ENCODE measurements at places on chromosomes 12 and 14.

DNA sequence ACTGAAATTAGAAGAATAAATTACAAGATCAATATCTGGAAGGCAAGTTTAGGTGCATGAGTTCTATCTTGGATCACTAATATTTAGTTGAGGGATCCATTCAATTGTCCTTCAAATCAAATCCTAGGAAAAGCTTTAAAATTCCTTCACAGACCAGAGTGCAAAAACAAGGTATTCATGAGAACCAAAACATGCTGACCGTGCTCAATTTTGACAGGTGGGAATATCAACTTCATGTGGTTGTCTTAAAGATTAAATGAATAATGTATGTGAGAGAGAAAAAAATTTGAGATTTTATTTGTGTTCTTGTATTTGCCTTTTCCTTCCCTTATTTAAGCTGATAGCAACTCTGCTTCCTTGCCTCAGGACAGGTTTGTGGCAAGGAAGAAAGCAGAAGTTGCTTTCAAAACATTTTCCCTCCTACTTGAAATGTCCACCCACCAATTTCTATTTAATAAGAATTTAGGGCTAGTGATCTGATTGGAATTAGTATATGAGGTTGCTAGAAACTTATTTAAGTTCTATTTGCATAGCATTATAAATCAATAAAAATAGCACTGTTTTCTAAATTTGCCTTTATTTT, 4.9 kb upstream of the PPP1R12A start:
- DNase-seq, result no peak

GRCh38 chr14:84891404-84891803, 638.5 kb upstream of the FLRT2 start:
- no peak for DNase-seq

GRCh38 chr12:31321186-31321896, 4.6 kb downstream of the SINHCAF start:
- no peak for DNase-seq

- DNase-seq, result no peak
Observed at GRCh38 chr12:127399451-127399850, 867.5 kb upstream of the TMEM132C start.

- peak; percentile 82 for DNase-seq
Observed at GRCh38 chr14:25006961-25007795, 42.8 kb downstream of the STXBP6 start.

- DNase-seq, result no peak
Observed at GRCh38 chr14:48693793-48694192, 892.4 kb downstream of the RPS29 start.

GRCh38 chr12:6235906-6236640, 35.9 kb downstream of the CD9 start:
- no peak for DNase-seq

- DNase-seq, result no peak
Observed at GRCh38 chr14:55951341-55952206, 166.6 kb upstream of the PELI2 start.

DNA sequence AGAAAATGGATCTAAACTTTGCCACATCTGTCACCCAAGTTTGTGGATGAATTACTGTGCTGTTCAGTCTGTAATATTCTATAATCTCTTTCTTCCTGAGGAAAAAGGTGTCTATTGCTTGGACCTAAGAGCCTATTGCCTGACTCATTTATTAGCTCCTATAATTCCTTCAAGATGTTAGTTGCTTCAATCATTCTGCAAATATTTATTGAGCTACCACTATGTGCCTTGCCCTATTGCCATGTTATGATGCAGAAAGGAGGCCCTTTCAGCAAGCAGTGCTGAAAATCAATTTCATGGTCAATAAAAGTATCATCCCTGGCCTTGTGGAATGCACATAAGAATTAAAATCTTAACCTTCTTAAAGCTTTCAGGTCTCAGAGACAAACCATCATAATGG, 113.6 kb downstream of the CCER1 start:
- DNase-seq, result no peak

- peak; percentile 73 for DNase-seq
Observed at GRCh38 chr12:124428136-124428791, 133.4 kb downstream of the RFLNA start.

DNA sequence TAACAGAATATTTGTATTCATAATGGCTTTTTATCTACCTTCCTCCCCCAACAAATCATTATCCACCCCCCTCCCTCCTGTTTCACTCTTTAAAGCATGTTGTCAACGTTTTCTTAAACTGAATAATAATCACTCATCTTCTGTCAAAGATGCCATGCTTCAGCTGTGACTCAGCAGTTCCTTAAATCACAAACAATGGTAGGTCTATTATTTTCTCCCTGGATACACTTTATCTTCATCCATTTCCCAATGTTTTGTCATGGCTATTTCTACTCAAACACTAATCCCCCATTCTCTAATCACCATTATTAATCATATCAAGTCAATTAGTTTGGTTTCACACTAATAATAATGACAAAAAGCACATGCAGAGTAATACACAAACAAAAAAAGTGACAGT, 6.5 kb downstream of the CLEC12B start:
- DNase-seq, result no peak

DNA sequence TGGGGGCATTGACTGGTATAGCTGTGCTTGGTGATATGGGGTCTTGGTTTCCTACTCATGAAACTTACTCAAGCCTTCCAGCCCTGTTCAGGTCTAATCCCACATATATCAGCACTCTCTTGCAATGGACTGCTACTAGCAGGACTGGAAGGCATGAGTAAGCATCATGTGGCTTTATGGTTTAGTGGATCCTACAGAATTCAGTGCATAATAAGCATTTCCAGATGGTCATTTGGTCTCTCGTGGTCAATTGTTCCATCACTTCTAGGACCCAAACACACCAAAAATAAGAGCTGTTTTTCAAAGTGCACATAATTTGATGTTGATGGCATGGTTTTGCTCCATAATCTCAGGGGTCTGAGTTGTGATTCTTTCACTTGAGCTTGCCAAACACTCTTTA, 114.4 kb downstream of the LMNTD1 start:
- peak; percentile 49 for DNase-seq

GRCh38 chr12:8860165-8860961, 37.9 kb downstream of the A2ML1 start:
- DNase-seq, result peak; percentile 65

DNA sequence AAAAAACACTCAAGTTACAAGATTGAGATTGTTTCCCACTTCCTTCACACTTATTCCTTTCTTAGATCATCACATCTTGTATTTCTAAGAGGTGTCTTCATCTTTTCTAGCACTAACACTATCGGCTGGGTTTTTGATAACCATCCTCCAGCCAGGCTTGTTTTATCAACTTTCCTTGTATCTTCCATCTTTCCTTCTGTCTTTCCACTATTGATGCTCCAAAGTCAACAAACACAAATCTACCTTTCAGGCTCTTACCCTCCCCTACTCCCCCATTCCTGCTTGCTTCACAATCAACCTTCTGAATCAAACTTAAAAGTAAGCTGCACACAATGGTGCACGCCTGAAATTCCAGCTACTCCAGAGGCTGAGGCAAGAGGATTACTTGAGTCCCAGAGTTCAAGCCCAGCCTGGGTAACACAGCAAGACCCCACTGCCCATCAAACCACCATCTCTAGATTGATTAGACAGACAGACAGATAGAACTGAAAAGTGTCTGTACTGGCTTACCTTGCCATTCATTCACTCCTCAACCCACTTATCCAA, 12.9 kb downstream of the MED13L start:
- DNase-seq, result no peak

- DNase-seq, result no peak
Observed at GRCh38 chr12:65799331-65799730, 25.0 kb upstream of the HMGA2 start.

GRCh38 chr12:7188562-7189397, 706 bp upstream of the PEX5 start:
- DNase-seq, result peak; percentile 81

DNA sequence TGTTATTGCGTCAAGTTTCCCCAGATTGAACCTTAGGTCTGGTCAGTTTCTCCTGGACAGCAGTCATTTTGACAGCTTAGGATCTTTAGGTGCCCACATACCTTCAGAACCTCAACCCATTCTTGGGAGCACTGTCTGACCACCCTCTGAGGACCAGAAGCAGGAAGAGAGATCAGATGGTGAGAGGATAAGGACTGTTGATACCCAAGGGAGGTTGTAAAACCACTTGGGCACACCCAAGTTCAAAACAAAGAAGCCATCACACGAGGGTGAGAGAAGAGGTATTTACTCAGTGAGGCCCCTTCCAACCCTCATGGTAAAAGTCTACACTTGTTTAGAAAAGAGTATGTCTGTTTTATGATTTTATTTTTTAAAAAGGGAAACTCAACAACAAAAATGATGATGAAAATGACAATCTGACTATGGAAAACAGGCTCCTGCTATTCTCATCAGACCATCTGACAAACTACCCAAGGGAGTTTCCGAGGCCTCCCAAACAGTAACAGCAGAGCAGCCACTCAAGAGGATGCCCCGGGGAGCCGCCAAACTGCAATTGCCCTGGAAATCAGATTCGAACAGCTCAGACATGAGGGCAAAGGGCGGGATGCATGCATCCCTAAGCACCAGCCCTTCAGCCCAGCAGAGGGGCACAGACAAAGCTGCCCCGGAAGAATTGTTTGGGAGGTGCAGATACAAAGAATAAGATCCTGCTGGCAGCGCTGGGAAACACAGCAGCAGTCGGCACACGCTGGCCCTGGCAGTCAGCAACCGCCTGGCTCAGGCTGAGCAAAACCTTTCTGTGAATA, 162.6 kb upstream of the PLEKHG7 start:
- no peak for DNase-seq

- no peak for DNase-seq
Observed at GRCh38 chr12:337039-337438, 52.1 kb downstream of the KDM5A start.

DNA sequence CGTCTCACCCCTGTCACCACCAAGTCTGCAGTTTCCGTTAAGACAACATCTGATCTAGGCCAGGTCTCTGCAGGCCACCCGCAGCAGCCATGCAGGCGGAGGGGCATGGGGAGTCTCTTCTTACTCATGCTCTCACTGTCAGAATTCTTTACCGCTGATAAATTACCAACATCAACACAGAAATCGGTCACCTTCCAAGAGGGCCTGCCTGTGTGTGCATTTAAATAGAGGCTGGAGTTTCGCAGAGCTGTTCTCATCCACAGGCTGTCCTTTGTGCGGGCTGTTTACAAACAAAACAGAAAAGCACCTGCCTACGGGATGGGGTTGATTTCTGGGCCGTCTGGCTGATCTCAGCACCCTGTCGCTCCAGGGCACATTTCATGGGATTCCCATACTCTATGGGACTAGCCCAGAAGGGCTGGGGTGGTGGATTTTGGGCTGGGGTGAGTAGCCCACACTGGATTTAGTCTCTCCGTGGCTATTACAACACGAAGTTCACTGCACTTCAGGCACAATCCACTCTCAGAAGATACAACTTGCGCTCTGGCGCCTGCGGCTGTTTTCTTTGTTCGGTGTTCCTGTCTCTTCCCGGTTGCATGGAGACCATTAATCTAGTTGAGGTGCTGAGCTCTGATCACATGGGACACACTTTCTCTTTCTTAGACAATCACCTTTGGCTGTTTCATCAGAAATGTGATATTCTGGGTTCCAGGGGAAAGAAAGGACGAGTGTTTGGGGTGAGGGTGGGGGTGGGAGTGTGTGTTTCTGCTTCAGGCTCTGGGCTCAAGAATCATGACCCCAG, 331.1 kb downstream of the GLT1D1 start:
- no peak for DNase-seq

GRCh38 chr12:89501793-89502192, 22.8 kb downstream of the GALNT4 start:
- no peak for DNase-seq

DNA sequence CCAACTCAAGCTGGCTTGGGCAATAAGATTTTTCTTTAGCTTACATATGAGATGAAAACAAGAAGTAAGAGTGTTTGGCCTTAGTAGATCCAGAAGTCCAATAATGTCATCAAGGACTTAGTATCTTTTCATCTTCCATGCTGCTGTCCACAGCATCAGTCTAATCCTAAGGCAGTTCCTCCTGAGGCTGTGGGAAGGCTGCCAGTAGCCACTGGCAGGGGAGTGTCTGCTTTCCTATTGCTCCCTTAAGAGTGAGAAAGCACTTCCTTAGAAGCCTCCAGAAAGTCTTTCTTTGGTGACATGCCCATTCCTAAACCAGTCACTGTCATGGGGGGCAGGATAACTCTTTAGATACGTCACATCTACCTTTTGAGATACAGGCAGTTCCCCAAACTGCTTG, 317.7 kb downstream of the BMP4 start:
- DNase-seq, result peak; percentile 6

GRCh38 chr12:23742574-23742973, 206.9 kb downstream of the SOX5 start:
- no peak for DNase-seq

DNA sequence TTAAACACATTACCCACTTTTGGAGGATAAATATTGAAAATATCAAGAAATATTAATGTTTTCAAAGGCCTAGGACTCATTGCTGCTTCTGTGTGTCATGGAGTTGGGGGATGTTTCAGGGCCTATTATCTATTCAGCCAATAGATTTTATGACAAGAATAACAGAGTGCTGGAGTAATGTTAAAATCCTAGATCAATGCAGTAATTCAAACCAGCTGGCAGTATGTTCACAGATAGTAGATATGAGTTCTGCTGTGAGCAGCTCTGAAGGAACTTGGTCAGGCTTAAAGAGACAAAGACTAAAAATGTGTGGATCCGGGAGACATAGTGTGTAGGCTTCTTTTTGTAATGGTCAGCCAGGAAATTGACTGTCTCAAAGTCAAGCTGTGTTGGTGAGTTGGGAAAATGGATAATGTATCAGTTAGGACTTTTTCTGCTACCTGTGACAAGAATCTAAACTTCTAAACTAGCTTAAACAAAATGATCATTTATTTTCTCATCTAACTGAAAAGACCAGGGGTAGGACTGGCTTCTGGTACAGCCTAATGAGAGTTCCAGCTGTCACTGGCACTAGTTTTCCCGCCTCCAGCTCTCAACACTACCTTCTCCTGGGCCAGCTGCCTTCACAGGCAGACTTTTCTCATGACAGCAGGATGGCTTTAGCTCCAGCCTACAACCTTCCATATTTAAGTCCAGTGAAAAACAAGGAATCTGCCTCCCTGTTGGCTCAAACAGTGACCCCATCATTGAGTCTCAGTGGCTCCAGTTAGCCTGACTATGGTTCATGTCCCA, 16.3 kb upstream of the POLR3B start:
- DNase-seq, result peak; percentile 75

Measured in adipocyte (in vitro differentiated cells).